ENCODE measurements at places on chromosomes 3 and 15.

DNA sequence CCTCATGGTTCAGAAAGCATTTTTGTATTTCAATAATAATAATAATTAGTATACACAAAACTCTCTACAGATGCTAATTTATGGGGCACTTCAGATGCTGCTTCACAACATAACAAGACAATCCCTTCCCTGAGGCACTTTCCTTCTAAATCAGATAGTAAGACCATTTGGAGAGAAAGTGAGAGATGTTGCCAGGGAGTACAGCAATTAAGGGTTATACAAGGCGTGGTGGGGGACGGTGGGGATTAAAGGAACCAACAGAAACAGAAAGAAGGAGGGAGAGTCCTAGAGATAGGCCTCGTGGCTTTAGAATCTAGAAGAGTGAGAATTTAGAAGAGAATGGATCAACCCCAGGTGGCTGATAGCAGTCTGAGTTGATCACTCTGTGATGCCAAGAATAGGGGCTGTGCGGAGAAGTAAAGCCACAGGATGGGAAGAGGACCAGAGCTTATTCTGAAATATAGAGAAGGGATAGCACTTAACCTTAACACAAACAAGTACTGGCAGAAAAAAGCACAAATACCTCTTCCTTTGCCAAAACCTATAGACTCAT is 76.9 kb downstream of the ETFA start:
- H3K27me3 ChIP-seq: no peaks in the 10 kb centered on the region
- no peaks in the 10 kb centered on the region for H3K4me1 ChIP-seq
- no peak for DNase-seq
- H3K27ac ChIP-seq: no peak overlapping the region
- no peak overlapping the region for H3K4me3 ChIP-seq

DNA sequence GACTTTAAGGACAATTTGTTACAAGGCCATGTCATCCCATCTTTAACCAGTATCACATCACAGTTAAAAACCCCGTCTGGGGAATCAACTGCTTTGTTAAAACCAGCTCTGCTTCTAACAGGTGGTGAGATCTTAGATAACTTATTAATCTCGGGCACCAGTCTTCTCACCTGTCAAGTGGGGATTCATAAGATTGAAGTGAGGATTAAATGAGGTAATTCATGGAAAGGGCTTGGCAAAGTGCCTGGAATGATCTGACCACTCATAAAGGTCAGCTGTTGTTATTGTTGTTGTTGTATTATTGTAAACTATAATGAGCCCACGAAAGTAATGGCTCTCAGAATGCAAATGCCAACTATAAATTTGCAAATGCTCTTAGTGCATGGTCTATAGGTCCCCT is 30.1 kb upstream of the SLC24A5 start:
- H3K36me3 ChIP-seq: no peaks in the 10 kb centered on the region
- no peak overlapping the region for H3K4me3 ChIP-seq
- no peaks in the 10 kb centered on the region for H3K4me1 ChIP-seq
- no peak overlapping the region for H3K27ac ChIP-seq
- DNase-seq: no peak

DNA sequence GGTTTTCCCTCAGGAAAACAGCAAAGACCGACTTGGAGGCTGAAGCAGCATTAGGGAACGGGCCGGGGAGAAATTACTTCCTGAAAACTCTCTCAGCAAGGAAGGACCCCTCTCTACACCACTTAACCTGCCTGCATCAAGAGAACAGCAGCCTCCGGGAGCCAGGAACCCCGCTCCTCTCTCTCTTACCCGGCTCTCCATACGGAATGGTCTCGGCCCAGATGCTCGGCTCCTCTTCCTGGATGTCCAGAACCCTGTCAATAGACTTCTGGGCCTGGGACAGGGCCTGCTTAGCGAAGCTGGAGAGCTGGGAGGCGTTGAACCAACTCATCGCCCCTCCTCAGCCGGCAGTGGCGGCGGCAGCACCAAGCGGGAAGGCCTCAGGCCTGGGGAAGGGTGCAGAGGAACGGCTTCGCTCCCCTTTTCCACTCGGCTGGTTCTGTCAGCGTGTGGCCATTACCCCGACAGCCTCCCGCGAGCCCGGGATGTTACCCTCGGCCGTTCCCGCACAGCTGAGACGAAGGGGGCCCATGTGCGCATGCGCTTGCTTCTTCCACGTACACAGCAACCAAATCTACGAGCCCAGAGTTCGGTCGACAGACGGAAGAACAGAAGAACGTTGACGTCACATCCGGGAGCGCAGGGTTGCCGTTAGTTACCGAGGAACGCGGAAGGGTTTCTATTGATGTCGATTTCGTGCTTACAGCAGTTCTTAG is at the start of gene TMF1:
Gene TMF1 (minus strand): TSS at position 578 of the 716 bp plus-strand sequence. CDS start 247 bp downstream, at position 331.
- H3K36me3 ChIP-seq: peaks cover 13% of the 10 kb centered on the region
- peaks cover 13% of the 10 kb centered on the region for H3K4me1 ChIP-seq
- no peaks in the 10 kb centered on the region for H3K27me3 ChIP-seq
- peak within 1 kb of the TSS; percentile 86 for H3K4me3 ChIP-seq

GRCh38 chr15:85137489-85138168 is 156.0 kb downstream of the PDE8A start:
- no peak overlapping the region for H3K4me3 ChIP-seq
- no peaks in the 10 kb centered on the region for H3K27me3 ChIP-seq
- H3K27ac ChIP-seq: no peak overlapping the region
- no peak for DNase-seq

DNA sequence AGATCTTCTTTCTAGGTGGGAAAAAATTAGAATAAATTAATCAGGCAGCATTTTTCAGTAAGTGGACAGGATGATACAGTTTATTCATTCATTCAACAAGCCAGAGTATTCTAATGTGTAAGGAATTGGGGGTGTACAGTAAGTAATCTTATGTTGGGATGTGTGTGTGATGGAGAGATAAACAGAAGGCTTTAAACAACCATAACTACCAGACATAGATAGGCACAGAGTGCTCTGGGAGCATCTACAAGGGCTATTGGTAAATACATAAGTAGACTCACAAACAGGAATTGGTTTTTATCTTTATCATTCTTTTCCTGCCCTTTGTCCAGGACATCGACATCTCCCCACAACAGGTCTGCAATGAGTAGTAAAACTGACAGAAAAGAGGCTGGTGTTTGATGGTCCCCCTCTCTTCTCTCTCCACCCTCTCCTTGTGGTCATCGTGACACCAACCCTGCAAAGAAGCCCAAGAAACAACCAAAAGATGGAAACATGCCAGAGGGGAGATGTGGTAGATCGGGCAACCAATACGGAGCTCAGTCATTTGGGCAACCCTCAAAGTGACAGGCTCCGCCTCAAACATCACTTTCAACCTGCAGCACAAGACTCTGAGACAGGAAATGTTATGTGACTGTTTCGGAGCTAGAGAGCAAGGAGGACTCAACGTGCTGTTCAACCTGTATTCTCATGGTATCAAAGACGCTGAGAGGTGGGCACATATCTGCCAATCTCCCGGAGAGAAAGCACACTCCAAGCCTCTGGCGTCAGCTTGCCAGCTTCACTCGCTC is 28.7 kb upstream of the B3GNT5 start:
- H3K4me3 ChIP-seq: no peak overlapping the region
- no peak overlapping the region for H3K27ac ChIP-seq
- DNase-seq: no peak
- H3K27me3 ChIP-seq: peaks cover 2% of the 10 kb centered on the region
- H3K4me1 ChIP-seq: no peaks in the 10 kb centered on the region

DNA sequence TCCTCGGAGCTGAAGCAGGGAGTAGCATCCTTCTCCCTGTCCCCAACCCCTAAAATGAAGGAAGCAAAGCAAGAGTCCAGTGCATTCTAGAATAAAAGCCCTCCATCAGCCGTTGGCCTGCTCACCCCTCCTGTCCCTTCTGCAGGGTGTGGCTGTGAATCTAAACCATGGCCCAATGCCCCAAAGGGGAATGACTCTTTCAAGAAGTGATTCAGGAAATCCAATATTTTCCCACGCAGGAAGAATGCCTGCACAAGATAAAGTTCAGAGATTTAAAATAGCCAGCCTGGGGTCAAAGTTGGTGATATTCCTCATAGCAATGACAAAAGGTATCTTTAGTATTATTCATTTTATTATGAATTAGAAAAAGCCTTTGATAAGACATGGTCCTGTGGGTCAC is 38.5 kb downstream of the SLCO2A1 start:
- DNase-seq: no peak
- H3K4me3 ChIP-seq: no peak overlapping the region
- H3K36me3 ChIP-seq: no peaks in the 10 kb centered on the region
- H3K27ac ChIP-seq: no peak overlapping the region

DNA sequence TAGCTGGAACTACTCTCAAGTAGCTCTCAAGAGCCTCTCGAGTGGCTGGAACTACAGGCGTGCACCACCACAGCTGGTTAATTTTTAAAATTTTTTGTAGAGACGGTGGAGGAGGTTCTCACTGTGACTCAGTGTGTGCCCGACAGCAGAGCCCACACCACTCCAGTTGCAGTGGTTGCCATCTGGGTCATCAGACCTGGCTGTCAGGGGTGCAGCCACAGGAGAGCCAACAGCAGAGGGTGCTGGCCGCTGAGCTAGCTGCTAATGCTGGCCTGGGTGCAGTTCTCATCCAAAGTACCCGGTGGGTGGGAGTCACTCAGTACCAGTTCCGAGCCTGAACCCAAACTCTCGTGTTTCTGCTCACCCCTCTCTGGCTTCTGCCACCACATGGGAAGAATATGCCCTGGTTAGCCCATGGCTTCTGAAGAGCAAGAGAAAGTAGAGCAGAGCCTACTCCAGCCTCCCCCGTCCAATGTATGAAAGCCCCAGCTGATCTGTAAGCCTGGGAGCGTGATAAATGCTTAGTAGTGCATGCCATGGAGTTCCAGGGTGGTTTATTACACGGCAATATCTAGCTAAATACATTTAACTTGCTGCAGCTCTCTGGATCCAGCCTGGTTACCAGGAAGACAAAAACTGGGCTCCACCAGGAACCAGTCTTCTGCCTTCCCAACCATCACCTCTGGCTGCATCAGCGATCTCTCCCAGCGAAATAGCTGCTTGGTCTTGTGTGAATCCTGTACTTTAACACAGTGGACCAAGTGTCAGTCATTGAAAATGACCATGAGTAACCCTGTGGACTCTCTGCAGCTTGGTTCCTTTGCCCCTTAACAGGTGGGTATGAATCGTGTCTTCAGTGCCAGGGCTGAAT is 17.1 kb downstream of the UMPS start:
- H3K27me3 ChIP-seq: no peaks in the 10 kb centered on the region
- H3K4me3 ChIP-seq: no peak overlapping the region
- H3K36me3 ChIP-seq: peaks cover 7% of the 10 kb centered on the region
- no peaks in the 10 kb centered on the region for H3K4me1 ChIP-seq
- DNase-seq: no peak

GRCh38 chr3:23885210-23885609 is 31.6 kb downstream of the NKIRAS1 start:
- no peaks in the 10 kb centered on the region for H3K27me3 ChIP-seq
- peaks cover 8% of the 10 kb centered on the region for H3K36me3 ChIP-seq
- no peak overlapping the region for H3K4me3 ChIP-seq
- no peak for DNase-seq
- peaks cover 7% of the 10 kb centered on the region for H3K4me1 ChIP-seq
- H3K27ac ChIP-seq: no peak overlapping the region

- H3K4me1 ChIP-seq: no peaks in the 10 kb centered on the region
- no peak for DNase-seq
- H3K27me3 ChIP-seq: no peaks in the 10 kb centered on the region
- H3K4me3 ChIP-seq: no peak overlapping the region
- no peaks in the 10 kb centered on the region for H3K36me3 ChIP-seq
- no peak overlapping the region for H3K27ac ChIP-seq
These were observed 10.9 kb upstream of the RFT1 start for GRCh38 chr3:53140847-53141845.

DNA sequence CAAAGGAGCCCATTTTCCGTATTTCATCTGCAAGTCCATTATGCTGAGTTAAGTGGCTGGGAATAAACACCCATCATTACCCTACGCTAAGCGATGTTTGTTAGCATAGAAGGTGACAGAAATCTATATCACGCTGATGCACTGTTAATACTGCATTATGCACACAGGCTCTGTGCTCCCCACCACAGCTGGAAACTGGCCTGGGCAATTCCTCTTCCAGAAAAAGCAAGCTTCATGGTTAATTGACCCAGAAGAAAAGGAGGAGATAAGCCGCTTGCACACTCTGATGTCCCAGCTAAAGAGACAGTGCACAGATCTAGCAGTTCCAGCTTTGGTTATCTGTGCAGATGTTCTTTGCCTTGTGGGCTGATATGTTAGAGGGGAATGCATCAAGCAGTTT is 232.6 kb downstream of the NTRK3 start:
- no peaks in the 10 kb centered on the region for H3K27me3 ChIP-seq
- H3K4me1 ChIP-seq: no peaks in the 10 kb centered on the region
- DNase-seq: no peak

DNA sequence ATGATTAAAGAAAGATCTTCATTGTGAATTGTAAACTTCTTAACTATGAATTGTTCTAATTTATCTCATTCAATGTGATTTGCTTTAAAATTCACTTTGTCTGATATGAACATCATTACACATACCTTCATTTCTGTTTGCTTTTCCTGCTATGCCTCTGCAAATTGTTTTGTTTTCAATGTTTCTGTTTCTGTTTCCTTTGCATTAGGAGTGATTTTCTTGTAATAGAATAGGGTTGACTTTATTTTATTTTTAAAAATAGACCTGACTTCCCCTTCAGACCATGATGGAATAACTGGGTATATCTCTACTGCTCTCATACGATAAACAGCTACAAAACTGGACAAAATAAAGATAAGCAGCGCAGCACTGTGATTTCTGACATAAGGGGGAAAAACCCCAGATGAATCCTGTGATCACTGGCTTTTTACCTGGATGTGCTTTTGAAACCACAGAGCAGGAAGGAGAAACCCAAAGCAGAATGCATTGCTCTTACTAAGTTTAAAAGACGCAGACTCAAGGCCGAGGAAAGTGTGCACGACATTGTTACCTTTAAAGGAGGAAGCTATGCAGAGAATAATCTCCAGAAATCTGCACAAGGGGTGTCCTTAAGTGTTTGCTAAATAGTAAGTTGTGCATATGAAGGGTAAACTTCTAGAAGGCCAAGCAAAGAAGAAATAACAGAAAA is 420.2 kb downstream of the TBC1D5 start:
- H3K4me1 ChIP-seq: peaks cover 7% of the 10 kb centered on the region
- no peak overlapping the region for H3K27ac ChIP-seq
- no peak overlapping the region for H3K4me3 ChIP-seq

- H3K4me3 ChIP-seq: no peak overlapping the region
- H3K27me3 ChIP-seq: no peaks in the 10 kb centered on the region
- peak; percentile 72 for DNase-seq
- peak overlapping the region; percentile 7 for H3K27ac ChIP-seq
These were observed 175.4 kb upstream of the LPP start for GRCh38 chr3:187978433-187979011.

DNA sequence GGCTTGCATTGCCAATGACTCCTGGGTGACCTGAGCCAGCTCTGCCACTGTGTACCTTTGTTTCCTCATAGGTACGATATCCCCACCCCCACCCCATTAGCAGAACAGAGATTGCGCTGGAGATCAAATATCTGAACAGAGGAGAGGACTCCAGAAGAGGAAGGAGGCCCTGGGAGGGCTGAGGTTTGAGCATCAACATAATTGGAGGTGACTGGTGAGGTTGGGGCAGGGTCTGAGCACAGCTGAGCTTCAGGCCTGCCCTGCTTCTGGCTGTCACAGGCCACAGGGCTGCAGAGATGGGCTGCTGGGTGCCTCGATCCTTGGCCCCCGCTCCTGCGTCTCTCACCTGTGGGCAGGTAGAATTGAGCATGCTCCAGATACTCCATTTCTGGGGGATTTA is 21.3 kb upstream of the CACNA2D2 start:
- no peaks in the 10 kb centered on the region for H3K27me3 ChIP-seq
- H3K4me3 ChIP-seq: no peak overlapping the region
- H3K27ac ChIP-seq: no peak overlapping the region
- H3K36me3 ChIP-seq: no peaks in the 10 kb centered on the region
- no peak for DNase-seq
- H3K4me1 ChIP-seq: no peaks in the 10 kb centered on the region

Data from B cell (primary cell).